ENCODE measurements at places on chromosomes 16 and 17.
A peak's percentile ranks its signal among the peaks of the same experiment; 100 is the strongest.

GRCh38 chr16:24289166-24289700 lies 33.1 kb downstream of the CACNG3 start:
- no peak for DNase-seq

GRCh38 chr17:74161503-74161875 lies 42.0 kb upstream of the RPL38 start:
- DNase-seq: no peak

- no peak for DNase-seq
These were observed 563 bp downstream of the ZCCHC14 start for GRCh38 chr16:87492291-87492630.

DNA sequence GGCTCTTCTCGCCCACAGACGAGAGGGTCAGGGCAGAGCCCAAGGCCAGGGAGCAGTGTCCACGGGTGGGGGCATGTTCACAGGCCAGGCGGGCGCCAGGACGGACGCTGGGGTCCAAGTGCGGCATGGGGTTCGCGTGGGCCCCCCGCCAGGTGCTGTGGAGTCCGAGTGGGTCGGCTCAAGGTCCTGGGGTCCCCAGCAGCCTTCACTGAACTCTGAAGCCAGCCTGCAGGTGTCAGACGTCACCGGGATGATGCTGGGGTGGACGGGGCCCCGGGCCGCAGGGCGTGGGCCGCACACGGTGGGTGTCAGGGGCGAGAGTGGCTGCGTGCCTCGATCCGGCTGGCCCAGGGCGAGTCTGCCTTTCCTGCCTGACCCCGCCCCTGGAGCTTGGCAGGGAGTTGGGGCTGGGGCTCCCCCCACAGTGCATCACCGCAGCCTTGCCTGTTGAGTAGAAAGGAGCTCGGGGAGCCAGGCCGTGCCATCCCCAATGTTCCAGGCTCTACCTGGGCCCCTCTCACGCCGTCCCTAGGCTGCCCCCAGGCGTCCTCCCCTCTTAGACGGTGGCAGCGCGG lies 19.0 kb downstream of the CACNA1H start:
- no peak for DNase-seq

- DNase-seq: no peak
These were observed 33.4 kb downstream of the CDK5R1 start for GRCh38 chr17:32520104-32520701.

DNA sequence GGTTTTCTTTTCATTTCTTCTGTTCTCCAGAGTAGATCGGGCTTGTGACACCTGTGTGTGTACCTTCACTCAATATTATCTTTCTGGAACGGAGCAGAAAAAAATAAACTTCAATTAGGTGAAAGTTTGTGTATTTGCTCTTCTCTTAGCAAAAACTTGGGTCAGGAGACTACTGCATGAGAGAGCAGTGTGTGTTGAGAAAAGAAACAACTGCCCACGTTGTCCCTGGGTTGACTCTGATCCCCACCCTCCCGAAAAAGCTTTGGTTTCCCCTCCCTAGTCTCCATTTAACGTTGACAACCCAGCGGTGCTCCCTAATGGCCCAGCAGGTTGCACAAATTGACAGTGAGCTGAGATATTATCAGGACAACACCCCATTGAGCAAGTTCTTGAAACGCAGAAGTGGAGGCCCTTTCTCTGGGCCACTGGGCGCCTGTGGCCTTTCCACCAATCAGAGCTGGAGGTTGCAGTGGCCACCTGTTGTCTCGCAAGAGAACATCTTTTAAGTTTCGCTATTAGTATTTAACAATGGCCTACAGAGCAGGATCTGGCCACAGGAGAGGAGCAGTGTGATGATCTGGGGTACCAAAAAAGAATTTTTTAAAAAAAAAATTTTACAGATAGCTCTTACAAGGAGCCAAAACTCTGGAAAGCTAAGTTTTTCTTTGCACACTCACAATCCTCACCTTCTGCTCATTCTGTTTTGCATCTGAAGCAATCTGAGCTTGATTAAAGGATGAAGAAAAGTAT lies 1.5 kb upstream of the TOX3 start:
- peak; percentile 55 for DNase-seq

- no peak for DNase-seq
These were observed 45.6 kb upstream of the BAHCC1 start for GRCh38 chr17:81349397-81350319.

- DNase-seq: no peak
These were observed 15.4 kb downstream of the FOXF1 start for GRCh38 chr16:86525696-86526095.

DNA sequence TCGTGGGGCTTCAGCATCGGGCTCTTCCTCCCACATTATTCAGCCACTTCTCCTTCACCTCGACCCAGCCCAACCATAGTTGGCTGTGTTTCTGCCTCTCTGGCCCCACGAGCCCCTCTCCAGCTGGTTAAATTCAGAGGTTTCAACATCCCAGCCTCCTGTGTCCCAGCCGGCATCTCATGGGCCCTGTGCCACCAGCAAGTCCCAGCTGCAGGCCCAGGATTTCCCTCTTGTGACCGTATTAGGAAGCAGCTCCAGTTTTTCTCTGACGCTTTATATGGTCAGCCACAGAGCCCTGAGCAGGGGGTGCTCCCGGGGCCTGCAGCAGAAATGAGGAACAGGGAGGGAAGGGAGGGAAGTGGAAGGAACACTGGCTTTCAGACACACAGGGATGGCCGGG lies 27.4 kb downstream of the MYH11 start:
- DNase-seq: no peak

DNA sequence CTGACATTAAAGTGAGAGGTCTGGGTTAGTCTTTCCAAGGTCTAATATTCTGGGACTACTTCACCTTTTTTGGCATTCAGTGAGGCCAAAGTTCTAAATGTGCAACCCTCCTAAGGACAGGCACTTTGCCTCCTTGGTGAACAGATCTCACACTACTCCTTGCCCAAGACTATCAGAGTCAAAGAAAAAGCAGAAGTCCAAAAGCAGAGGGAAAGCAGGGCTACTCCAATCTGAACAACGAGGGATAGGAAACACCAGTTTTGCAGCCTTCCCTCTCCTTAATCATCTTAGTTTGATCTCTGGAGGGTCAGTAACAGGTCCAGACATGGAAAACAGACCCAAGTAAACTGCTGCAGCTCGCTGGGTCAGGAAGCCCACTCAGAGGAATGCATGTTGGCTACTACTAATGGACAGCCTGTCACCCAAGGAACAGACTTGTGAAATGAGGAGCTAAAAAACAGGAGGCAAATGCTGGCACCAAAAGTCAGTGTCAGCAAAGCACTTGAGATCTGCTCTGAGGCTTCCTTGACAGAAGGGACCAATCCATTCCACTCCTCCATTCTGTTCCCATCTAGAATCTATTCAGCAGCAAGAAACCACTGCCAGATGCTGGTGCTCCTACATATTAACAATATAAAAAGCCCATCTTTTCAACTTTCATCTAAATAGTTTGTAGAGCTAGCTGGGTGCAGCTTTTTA lies 29.9 kb downstream of the DCUN1D3 start:
- DNase-seq: no peak

GRCh38 chr16:89565506-89566372 lies 5.3 kb downstream of the RPL13 start:
- no peak for DNase-seq

GRCh38 chr17:34424814-34425491 lies 61.9 kb upstream of the CCL1 start:
- no peak for DNase-seq

- no peak for DNase-seq
These were observed 51.8 kb downstream of the LYRM1 start for GRCh38 chr16:20952139-20952920.

DNA sequence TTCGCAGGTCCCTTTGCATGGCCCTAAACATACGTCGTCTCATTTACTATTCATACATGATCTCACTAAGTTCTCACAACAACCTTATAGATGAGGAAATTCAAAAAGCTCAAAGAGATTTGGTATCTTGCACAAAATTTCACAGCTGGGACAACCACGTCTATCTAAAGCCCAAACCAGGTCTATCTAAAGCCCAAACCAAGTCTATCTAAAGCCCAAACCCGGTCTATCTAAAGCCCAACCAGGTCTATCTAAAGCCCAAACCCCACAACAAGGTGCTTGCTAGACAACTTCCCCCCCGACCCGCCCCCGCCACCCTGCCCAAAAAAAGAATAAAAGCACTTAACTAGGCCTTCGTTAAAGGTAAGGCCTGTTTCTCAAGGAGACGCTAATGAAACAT lies 174.9 kb downstream of the VPS53 start:
- DNase-seq: no peak

GRCh38 chr16:86471896-86472295 lies 38.4 kb upstream of the FOXF1 start:
- no peak for DNase-seq

GRCh38 chr16:15770512-15770911 lies 86.3 kb downstream of the MYH11 start:
- no peak for DNase-seq

DNA sequence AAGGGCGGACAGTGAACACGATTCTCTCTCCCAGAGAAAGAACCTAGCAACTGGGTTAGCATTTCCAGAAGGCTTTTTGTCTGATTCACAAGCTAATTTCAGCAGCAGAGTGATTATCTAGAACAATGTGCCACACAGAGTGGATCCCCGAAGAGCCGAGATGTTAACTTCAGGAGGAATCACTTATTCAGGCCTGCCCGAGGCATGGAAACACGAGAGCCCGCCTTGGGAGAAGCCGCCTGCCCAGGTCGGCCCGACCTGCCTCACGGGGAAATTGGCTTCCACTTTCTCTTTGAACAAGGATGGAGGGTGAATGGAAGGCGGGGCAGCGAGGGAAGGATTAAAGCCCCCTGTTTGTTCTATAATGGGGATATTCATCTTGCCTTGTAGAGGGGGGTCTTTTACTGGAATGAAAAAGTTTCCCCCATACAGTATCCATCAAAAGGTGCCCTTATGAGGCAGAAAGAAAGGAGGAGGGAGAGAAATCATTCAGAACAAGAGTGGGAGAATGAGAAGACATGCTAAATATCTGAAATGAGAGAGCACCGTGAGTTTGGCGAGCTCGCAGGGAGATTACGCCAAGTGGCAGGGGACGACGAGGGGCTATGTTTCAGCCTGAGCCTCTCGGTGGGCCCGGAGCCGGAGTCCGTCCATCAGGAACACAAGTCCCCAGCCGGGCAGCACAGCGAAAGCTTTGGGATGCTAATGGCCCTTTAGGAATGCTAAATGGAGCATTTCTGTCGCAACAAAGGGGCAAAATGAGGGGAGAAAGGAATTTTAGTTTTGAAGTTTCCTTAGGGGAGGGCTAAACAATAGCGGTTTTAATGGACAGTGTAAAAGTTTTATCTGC lies 33.0 kb downstream of the NTN1 start:
- DNase-seq: no peak

DNA sequence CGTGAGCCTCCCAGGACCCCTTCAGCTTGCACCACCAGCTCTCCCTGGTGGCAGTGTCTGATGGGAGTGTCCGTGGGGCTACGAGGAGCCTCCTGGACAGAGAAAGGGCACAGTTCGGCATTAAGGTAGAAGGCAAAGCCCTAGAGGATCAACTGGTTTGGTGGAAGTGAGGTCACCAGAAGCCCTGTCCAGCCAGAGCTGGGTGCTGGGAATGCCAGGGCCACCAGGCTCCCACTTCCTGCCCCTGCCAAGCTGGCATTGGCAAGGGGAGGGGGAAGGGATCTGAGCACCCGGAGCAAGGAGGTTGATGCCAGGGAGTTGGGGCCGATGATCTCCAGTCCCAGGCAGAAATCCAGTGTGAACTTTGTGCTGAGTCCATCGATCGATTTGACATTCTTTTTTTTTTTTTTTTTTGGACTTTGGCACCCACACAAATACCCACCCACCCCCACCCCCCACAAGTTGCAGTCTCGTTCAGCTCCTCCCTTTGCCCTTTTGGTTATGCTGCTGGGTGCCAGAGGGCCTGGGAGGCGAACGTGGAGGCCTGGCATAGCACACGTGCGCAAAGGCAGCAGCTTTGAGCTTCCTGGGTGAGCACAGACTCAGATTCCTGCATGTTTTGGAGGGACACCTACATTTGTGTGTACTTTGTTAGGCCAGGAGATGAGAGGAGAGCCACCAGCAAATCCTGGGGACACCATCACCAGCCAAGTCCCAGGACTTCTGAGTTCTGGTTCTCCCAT lies 2.1 kb downstream of the NHERF1 start:
- DNase-seq: no peak

DNA sequence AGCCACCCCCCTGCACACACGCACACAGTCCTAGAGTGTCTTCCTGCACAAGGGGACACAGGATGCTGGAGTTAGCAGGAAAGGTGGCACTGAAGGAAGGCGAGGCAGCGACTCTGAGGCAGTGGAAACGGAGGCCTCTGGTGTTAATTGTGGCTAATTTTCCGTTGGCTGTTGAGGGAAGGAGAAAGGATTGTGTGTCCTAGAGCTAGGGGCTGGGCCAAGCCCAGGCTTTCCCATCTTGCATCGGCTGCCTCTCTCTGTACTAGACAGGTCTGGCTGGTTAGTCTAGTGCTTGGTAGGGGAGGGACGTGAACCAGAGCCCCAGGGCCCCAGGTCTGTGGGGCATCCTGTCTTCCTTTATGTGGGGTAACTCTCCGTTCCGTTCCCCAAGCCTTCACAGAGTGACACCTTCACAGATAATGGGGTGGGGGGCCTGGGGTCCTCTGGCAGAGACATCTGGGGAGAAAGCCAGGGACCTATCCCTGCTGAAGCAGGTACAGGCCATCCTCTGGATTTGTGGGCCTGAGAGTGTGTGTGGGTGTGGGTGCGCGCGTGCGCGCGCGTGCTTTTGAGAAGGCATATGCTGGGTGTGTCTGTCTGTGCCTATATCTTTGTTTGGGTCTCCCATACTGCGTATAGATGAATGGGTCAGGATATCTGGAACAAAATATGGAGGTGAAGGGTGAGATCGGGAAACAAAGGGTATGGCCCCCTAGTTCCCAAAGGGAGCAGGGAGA lies at the start of gene CHD3:
CHD3 (plus strand) TSS at position 606 of the 737 bp plus-strand sequence. CDS start 212 bp downstream, outside the sequence.
- DNase-seq: no peak

- DNase-seq: no peak
These were observed 45.2 kb downstream of the RNF112 start for GRCh38 chr17:19456016-19456927.

- DNase-seq: no peak
These were observed 19.5 kb upstream of the CDC6 start for GRCh38 chr17:40268141-40268712.

GRCh38 chr17:57984936-57985674 lies 2.9 kb downstream of the VEZF1 start:
- no peak for DNase-seq

GRCh38 chr17:83192161-83192788 lies 112.9 kb downstream of the METRNL start:
- no peak for DNase-seq
